Neural progenitor cell (in vitro differentiated cells): ENCODE measurements at places on chromosomes 3 and 15.
A peak's percentile ranks its signal among the peaks of the same experiment; 100 is the strongest.

DNA sequence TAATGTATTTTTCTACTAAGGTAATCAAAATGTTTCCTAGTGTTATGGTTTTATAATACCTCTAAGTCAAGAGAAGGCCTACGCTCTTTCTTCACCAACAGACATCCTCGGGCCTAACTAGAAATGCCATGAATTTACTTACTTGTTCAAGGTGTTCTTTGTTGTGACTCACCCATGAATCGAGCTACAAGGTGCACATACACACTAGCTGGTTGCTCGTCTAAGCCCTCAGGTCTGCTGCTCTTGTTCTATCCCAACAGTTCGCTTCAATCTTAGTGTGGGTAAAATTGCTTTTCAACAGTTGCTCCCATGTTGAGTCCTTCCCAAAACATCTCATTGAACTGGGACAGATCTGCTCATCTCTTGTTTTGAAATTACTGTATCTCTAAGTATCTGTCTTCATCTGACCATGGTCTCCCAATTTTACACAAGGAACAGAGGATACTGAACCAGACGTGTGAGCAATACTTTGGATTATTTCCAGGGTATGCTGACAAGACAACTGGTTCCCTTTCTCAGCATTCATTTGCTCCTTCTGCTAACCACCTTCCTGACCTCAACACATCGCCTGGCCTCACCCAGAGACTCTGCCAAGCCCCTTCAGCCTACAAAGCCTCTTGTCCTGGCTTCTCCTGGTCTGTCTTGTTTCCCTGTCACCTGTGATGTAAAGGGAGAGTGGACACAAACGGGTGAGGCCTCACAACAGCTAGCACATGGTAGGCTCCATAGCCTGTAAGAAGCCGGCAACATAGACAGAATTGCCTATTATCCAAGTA is 84.2 kb downstream of the NEDD4 start:
- no peak for DNase-seq

DNA sequence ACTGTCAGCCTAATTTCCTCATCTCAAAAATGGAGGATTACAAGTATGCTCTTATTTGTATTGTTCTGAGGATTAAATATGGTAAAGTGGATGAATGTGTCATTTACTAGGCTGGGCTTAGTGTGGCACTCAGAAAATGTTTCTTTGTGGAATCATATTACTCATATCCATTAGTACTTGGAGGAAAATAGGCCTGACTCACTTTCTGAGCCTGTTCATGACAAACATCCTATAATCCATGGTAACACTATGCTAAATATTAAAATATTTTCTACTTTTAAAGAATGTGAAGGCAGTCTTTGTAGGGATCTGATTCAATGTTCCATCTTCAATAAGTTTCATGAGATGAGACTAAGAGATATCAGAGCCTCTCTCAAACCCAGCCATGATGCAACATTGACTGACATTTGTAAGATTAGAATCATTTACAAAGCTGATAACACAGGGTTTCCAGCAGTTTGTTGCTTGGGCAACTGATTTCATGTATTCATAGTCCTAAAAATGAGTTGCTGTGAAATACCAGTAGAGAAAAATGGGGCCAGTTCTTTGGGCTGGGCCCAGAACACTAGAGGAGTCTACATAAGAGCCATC is 1048.5 kb downstream of the NTRK3 start:
- no peak for DNase-seq

DNA sequence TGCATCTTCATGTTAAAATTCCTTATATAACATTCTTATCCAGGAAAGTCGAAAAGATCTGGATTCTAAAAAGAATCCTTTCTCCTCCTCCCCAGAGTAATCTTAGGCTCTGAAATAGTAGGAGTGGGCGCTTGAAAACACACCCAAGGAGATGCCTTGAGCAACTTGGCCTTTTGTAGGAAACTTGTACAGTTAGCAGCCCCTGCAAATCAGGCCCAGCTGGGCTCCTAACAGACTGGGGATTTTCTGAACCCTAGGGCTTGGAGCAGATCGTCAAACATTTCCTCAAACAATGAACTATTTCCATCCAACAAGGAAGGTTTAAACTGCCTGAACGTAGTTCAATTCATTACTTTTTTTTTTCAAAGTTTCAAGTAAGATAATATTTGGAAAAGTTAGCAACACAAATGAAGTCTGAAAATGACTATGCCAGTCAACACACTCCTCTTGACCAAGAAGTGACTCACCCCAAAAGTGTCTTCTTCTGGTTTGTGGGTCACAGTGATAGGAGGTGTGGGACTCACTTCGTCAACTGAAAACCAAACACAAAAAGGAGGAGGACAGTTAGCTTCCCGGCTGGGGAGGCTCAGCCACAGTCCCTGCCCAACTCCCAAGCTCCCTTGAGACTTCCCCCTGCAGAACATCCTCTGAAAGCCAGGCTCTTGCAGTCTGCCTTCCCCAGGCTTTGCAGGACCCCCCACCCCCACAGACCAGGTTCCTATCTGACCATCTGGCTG is 129.7 kb downstream of the NTRK3 start:
- DNase-seq, result no peak

DNA sequence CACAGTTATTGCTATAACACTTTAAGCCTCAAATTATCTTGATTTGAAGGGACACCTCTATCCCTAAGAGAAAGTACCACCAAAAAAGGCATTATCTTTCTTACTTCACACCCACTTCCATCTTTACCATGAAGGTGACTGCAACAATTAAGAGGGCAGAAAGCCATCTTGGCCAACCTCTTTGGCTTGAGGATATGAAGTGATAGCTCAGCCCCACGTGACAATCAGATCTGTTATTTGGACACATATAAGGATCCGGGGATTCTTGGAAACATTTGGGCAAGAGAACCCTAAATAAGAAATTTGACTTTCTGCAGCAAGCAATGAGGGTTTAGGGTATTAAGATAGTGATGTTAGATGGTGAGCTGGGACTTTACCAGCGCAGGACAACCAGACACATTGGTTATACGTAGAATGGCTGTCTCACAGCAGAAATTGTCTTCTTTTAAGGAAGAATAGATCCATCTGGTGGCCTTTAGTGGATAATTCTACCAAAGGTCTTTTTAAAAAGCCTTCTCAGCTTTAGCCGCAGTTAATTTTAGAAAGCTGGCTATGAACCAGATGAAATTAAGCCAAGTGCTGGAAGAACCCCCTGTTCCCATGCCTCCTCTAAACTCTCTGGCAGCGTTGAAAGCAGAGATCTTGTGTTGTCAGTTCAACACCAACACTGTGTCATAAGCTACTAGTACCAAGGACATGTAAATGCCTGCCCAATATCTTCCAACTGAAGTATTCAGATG is 12.3 kb downstream of the HCLS1 start:
- DNase-seq, result no peak

DNA sequence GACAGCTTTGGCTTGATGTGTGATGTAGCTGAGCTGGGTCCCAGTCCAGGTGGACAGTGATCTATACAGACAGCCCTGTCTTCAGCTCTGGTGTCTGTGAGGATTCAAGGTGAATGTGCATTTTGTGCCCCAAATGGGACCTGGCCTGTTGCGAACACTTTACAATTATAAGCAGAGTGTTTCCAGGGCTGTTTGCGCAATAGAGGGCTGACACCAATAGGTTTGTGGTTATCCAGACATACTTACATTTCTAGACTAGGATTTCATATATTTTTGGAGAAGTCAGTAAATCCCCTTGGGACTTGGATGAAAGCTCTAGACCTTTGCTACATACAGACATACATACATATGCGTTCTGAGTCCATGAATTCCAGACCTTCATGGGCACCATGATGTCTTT is 4.2 kb upstream of the TATDN2 start:
- no peak for DNase-seq

DNA sequence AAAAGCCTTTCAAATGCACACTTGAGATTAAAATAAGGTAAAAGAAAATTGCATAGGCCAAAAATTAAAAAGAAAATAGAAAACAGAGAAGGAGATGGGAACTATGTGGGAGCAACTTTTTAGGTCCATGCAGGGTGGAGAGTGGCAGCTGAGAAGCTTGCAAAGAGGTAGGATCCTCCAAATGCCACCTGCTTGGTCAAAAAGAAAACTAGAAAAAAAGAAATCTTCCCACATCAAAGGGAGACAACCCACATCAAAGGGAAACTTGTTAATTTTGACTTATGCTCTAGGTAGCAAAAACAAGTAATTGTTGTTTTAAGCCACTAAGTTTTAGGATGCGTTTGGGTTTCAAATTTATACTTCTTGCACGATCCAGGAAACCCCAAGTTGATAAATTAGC is 342.9 kb downstream of the IL20RB start:
- no peak for DNase-seq

DNA sequence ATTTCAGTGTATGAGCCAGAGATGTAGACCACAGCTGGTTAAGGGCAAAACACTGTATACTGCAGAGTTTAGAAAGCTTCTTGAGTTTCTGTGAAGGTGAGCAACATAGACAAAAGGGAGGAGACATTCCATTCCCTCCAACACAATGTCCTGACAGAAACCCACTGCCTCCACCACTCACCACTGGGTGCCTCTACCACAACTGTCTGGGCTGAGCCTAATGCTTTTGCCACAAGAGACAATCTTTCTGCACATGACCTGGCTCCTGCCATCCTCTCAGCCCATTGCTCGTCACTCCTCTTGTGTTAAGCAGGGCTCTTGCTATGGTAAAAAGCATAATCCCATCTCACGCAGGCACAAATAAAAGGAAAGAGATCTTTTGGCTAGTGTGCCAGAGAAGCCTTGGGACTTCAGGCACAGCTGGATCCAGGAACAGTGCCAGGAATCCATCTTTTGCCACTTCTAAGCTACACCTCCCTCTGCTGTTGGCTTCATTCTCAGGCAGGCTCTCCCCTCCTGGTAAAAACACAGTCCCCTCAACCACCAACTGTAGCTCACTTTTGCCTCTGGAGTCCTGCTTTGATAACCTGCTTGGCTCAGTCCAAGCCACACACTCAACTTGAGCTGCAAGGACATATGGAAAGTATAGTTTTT is 140.6 kb upstream of the PRR20G start:
- DNase-seq, result no peak

- DNase-seq, result no peak
Observed at GRCh38 chr15:44370830-44371229, 56.6 kb upstream of the CTDSPL2 start.

GRCh38 chr15:71091601-71092000 is 23.7 kb upstream of the THSD4 start:
- no peak for DNase-seq

DNA sequence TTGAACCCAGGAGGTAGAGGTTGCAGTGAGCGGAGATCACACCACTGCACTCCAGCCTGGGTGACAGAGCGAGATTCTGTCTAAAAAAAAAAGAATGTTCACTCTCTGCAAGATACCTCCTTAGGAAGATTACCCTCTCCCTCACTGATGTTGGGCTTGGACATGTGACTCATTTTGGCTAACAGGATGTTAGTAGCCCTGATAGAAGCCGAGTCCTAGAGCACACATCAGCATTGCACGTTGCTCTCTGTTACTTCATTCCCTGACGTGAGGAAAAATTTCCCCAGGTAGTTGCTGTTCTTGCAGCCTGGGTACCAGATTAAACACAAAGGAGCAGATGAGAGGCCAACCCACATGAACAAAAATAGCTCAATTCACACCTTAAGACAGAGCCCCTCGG is 78.1 kb upstream of the PRICKLE2 start:
- DNase-seq, result no peak

- DNase-seq, result no peak
Observed at GRCh38 chr3:42336103-42336502, 70.1 kb upstream of the CCK start.

GRCh38 chr15:69045802-69046201 is 31.3 kb downstream of the NOX5 start:
- DNase-seq, result peak; percentile 60

GRCh38 chr15:29225534-29226234 is 43.9 kb downstream of the NSMCE3 start:
- DNase-seq, result no peak

DNA sequence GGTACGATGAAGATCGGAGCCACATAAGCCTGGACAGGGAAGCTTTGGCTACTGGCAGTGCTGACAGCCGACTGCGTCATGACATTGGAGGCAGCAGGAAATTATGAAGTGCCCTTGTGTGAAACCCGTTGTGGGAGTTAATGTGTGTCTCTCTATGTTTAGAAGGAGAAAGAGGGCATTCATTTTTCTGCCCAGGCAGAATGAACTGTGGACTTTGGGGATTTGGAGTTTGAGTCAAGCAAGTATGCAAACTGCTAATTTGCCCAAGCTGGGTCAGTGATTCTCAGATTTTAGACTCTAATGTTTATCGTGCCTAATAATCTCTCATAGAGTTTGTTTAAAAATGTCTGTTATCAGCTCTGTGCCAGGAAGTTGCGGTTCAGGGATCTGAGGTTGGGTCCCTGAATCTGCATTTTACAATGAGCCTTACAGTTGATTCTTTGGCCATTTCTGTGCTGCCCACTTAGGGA is 5.6 kb downstream of the CTXND1 start:
- DNase-seq, result no peak

DNA sequence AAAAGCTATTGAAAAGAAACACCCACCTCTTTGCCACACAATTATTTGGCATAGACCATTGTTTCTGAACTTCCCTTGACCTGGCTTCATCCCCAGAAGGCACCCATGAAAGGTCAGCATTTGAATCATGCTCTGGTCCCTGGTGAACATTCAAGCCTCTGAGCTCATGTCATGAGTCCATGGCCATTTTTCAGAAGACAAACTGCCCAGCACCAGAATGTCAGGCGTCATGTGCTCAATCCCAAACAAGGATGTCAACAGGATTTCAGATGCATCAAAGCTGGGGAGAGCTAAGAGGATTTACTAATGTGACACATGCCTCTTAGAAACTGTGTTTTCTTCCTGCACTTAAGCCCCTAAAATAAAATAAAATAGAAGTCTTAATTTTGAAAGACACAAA is 41.3 kb downstream of the TMED3 start:
- no peak for DNase-seq

GRCh38 chr3:33050071-33050653 is 46.8 kb downstream of the GLB1 start:
- no peak for DNase-seq

- DNase-seq, result peak; percentile 22
Observed at GRCh38 chr3:180633722-180634121, 31.8 kb downstream of the TTC14 start.

- no peak for DNase-seq
Observed at GRCh38 chr3:21462141-21462540, 288.9 kb downstream of the ZNF385D start.

DNA sequence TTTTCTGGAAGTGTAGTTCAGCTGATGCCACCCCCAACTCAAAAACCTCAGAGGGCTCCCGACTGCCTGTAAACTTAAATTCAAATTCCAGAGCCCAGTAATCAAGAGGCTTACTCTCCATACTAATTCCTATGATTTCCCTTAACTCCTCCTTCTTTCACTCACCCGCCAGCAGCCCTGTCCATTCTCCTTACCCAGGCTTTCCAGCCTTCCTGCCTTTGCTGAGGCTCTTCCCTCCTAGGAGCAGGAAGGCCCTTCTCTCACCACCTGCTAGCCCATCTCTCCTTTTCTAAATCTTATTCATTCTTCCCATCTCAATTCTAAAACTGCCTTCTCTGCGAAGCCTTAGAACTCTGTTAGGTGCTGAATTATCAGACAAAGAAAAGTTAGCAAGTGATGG is 30.4 kb downstream of the RORA start:
- DNase-seq, result peak; percentile 31

- DNase-seq, result no peak
Observed at GRCh38 chr3:182722907-182723306, 70.4 kb upstream of the ATP11B start.

- no peak for DNase-seq
Observed at GRCh38 chr3:5220193-5220592, 32.7 kb downstream of the EDEM1 start.

- no peak for DNase-seq
Observed at GRCh38 chr15:75367406-75367912, 948 bp downstream of the MAN2C1 start.

GRCh38 chr15:99440551-99441443 is 125.0 kb upstream of the MEF2A start:
- no peak for DNase-seq

- DNase-seq, result no peak
Observed at GRCh38 chr3:31743331-31744089, 210.8 kb downstream of the STT3B start.
